ENCODE measurements at places on chromosomes 7 and 10.

DNA sequence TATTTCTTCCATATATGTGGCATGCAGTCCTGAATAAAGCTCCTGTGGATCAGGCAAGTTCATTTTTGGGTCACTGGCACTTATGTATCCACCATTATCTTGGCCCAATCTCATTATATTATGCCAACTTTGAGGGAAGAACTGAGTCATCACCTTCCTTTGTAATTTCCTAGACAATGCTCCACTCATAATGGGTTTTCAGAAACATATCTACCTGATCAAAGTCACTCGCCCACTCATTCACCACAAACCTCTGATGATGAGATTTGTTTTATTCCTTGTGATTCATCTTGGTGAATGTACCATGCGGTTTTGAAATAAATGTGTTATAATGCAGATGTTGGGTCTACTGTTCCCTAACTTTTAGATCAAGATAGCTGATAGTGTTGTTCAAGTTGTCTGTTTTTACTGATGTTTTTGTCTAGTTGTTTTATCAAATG is 525.8 kb downstream of the KIF20B start:
- DNase-seq, result no peak

GRCh38 chr7:22117222-22117621 is 171.5 kb upstream of the CDCA7L start:
- no peak for DNase-seq

- DNase-seq, result no peak
Observed at GRCh38 chr7:67858931-67859330, 862.3 kb downstream of the TYW1 start.

GRCh38 chr7:72159911-72160310 is 252.2 kb downstream of the CALN1 start:
- peak; percentile 23 for DNase-seq

GRCh38 chr7:11702938-11703337 is 129.1 kb downstream of the THSD7A start:
- DNase-seq, result no peak

DNA sequence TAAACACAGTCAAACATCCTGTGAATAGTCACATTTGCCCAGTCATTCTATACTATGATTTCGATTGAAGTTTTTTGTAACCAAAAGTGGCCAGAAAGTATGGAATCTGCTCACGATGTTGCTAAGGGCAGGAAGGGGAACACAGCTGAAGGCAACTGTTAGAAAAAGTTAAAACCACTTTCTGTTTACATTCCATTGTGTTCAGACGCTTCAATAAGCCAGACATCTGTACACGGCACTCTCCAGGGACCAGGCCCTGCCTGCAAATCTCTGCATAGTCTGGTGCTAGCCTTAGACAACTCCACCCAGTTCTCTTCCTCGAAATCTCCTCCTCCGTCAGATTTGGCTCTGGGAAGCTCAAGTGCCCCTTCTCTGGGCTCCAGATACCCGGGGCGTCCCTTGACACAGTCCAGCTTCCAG is 17.1 kb upstream of the TMEM120A start:
- no peak for DNase-seq

- DNase-seq, result peak; percentile 86
Observed at GRCh38 chr10:49407552-49408137, 11.8 kb upstream of the DRGX start.

- no peak for DNase-seq
Observed at GRCh38 chr10:60629332-60629731, 148.9 kb upstream of the CDK1 start.

DNA sequence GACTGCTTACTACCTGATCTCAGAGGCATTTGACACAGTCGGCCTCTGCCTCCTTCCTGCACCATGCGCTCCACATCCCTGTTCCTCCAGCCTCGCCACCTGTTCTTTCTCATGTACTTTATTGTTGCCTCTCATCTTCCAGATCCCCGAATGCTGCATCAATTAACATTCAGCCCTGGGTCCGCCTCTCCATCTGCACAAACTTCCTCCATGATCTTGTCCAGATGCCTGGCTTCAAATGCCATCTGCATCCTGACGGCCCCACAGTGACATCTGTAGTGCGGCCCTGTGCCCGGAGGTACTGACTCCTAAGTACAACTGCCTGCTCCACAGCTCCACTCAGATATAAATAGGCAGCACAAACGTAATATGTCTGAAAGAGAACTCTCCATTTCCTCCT is 51.2 kb upstream of the STK17A start:
- no peak for DNase-seq

- DNase-seq, result no peak
Observed at GRCh38 chr10:10394933-10395658, 622.6 kb upstream of the CELF2 start.

DNA sequence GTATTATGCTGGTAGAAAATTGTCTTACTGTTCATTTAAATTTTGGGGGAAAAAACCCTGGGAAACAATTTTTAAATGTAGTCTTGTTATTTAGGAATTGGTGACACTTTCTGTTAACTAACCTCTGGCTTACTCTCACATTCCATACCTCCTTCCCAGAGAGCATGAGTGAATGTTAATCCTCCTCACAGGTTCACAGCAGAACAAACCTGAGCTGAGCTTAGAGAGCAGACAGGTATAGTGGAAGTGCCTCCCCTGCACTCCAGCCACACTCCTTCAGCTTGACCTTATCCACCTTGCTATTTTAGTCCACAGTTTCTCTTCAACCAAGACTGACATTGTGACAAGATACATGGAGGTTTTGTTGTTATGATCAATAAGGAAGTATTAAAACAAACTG is 235.9 kb downstream of the FOXP2 start:
- no peak for DNase-seq

- DNase-seq, result no peak
Observed at GRCh38 chr7:81330108-81330507, 411.3 kb upstream of the SEMA3C start.

Data from kidney (tissue), 22 donors.